HEK293T (cell line): ENCODE measurements at places on chromosomes 6 and 20.

GRCh38 chr20:54194724-54195438 is 13.0 kb upstream of the PFDN4 start:
- DNase-seq = no peak

- peak; percentile 46 for DNase-seq
Measured at GRCh38 chr6:42104095-42104803, 38.2 kb downstream of the C6orf132 start.

- no peak for DNase-seq
Measured at GRCh38 chr6:135230711-135231468, 49.8 kb downstream of the MYB start.

- DNase-seq = no peak
Measured at GRCh38 chr6:131427434-131428058, 145.5 kb upstream of the ARG1 start.

DNA sequence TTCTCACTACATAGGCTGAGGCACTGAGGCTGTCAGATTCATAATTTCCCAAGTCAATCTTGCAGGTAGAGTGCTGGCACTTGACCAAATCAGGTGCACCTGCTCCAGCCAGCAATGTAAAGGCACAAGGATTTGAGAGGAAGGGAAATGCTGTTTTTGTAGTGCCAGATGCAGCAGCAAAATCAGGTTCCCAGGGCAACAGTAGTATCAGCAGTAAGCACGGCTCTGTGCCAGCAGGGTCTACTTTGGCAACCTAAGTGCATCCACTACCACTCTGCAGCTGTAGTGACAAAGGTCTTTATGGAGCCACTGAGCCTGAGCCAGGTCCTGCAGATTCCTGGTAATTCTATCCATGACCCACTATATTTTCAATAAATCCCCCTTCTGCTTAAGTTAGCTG is 329.5 kb downstream of the TPBG start:
- DNase-seq = no peak

GRCh38 chr6:35677456-35677855 is 11.3 kb downstream of the FKBP5 start:
- no peak for DNase-seq

DNA sequence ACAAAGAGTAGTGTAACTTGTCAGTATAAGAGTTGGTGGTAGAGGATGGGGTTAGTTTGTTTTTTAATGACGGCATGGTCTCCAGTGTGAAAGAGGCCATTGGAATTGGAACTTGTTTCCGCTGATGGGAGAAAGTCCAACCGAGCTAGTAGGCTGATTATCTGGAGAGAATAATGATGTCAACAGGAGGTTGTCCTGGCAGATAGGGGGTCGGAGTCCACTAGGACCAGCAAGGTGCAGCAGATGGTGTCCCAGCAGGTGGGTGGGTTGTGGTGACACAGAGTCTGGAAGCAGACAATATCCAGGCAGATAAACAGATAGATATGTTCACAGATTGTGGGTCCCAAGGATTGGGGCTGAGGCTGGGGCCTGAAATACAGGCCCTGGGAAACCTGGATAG is 35.1 kb downstream of the PKIB start:
- no peak for DNase-seq

DNA sequence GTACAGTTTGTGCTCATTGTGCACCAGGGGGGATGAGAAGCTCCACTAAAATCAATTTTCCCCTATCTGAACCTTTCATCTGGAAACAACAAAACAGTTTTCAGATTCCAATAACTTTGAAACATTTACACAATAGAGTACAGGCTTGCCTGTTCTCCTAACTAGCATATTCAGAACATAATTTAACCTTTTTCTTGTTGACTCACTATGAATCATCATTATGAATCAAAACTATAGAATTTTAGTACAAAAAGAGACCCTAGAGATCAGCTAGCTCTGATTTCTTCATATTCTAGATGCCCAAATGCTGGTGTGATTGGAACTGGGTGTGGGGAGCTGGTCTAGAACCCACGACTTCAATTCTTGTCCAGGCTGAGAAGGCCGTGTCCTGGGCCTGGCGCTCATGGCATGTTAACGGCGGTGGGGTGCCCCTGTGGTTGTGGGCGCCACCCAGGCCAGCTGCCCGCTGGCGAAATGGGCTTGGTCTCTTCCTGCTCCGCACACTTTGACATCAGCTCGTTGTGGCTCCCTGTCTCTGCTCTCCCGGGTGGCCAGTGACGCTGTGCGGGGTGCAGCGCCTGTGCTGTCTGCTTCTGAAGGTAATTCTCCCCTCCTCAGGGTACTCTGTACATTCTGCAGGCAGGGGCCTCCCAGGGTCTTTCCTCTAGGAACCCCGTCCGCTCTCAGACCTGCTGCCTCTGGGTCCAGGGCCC is 29.9 kb upstream of the AGPAT4 start:
- no peak for DNase-seq

DNA sequence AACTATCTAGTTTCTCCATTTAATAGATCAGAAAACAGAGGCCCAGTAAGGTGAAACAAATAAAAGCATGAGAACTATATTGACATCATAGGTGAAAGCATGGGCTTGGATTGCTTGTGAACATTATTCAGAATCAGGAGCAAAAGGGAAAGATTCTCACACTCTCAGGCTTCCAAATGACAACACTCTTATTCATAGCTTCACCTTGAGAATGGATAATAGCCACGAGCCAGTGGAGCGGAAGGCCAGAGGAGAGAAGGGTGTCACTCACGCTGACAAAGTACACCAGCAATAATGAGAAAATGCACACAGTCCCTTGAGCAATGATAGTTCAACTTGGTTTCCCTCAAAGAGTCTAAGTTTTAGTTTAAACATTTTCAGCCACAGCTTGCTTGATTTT is 339.0 kb downstream of the TPBG start:
- DNase-seq = no peak

DNA sequence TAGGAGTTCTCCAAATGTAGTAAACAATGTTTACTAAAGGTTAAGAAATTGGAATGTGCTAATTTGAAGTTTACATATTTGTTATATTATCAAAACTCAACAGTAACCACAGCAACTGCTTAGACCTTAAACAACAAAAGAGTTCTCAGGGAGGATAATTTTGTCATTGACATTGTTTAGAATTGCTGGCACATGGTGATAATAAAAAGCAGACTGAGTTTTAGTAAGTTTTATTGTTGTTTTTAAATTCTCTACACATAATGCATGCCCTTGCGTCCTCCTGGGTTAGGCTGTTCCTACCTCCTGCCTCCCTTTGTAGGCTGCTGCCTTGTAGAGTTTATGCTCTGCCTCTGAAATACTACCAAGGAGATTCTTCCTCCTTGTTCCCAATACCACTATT is 28.7 kb downstream of the LAMA4 start:
- no peak for DNase-seq

DNA sequence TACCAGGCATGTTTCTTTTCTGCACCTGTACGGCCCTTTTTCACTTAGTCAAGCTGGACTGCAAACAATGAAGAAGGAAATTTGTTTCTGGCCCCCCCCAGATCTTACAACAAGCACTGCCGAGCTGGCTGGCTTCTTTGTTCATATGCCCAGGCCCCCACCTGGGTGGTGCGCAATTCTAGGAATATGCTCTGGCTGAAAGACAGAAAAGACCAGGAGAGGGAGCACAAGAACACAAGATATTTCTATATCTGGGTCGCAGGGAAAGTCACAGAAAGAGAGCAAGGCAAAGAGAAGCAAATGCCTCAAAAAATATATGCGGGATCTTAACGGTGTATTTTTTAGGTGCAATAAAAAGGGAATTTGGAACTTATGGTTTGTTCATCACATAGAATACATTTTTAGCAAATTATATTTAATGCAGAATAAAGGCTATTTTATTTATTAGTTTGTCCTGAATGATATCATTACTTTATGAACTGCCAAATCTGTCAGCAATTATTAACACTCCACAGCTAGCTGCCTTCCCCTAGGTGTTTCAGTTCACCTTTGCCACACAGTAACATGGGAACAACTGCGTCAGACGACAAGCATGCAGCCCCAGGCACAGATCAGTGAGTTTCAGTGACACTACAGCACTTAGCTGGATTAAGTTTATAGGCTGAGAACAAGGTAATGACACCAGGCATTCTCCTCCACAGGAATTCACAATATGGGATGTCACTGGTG is 76.5 kb downstream of the GJA10 start:
- peak; percentile 66 for DNase-seq

- no peak for DNase-seq
Measured at GRCh38 chr6:149318581-149319286, 1.2 kb downstream of the TAB2 start.

DNA sequence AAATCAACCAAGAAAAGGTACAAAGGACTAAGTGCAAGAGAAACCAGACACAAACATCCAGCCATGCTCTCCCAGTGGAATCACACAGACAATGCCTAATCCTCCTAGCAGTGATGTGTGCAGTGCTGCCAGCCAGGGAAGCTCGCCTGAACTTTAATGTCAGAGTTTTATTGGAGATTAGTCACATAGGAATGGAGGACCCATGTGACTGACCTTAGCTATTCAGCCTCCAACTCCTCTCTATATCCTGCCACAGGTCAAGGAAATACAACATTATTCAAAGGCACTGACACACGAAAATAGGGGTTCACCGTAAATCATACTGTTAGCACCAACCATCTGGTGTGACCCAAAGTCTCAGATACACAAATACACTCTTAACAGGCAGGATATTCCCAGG is 684.6 kb downstream of the DOK5 start:
- DNase-seq = no peak

DNA sequence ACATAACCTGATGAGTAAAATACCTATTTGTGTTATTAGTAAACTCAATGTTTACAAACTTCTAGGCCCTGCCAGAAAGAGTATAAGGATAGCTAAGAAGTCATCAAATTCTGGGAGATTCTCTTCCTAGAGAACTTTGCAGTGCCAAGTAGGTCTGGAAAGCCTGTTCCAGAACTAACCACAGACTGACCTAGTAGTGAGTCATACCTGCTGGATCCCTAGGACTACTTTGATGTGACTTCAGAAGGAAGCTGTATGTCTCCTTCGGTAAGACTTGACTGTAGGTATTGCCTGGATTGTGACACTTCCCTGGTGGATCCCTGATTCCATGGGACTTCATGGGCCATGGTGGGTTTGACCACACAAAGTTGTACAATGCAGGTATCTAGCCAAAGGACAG is 131.7 kb downstream of the DNAH8 start:
- DNase-seq = no peak

DNA sequence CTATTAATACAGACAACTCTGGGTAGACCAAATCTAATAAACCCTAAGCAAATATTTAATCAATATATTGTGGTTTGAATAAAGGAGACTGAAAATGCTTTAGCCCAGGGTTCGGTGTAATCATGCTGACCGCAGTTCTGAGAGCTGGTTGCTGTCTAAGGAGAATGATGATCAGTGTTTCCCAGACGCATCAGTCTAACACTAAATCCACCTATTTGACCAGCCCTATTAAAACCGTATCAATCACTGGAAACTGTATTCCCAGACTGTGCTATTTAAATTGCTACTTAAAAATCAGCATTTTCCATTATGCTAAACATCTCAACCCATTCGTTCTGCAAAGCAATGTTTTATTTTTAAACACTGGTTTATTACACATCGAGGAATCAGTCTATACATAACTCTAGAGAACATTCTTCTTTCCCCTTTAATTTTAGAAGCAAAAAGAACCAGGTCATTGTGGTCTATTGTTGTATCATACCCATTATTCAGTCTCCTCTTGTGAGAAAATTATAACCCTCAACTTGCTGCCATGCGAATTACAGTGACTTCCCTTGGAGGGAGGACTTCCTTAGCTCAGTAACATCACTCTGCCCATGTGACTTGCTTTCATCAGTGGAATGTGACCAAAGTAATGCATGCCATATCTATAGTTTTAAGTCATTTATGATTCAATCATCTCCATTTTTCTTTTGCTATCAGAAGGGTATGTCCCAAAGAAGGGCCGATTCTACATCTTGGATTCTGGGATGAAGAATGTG is 515.2 kb upstream of the JAG1 start:
- DNase-seq = no peak

DNA sequence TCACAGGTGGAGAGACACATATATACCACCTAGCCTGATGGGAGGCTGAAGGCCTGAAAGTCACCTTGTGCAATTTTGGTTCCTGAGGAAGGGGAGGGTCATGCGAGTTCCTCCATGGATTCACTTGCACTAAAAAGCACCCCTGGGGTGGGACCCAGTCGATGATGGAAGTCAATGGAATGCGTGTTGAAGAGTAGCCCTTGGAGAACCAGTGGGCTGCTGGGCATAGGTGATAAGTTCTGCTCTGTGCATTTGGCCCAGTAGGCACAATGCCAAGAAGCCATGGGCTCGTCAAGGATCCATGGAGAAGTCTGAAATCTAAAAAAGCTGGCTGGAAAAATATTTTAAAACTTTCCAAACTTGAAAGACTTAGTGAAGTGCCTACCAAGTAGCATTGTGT is 18.9 kb upstream of the SCRT2 start:
- DNase-seq = no peak

GRCh38 chr6:134436950-134437349 is 119.0 kb upstream of the SGK1 start:
- no peak for DNase-seq

- peak; percentile 31 for DNase-seq
Measured at GRCh38 chr6:119348096-119348747, 1.3 kb downstream of the MAN1A1 start.

DNA sequence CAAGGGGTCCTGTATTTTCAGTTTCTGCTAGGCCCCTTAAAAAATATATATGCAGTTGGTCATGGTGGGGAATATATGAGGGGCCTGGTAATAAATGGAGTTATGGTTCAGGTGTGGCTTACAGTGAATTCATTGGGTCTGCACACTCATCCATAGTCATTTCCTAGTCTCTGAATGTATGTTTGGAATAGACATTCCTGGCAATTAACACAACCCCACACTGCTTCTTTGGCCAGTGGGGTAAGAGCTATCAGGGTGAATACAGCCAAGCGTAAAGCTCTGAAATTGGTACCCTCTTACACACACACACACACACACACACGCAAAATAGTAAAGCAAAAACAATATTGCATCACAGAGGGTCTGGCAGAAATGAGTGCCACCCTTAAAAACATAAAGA is 56.5 kb downstream of the QRSL1 start:
- DNase-seq = no peak

DNA sequence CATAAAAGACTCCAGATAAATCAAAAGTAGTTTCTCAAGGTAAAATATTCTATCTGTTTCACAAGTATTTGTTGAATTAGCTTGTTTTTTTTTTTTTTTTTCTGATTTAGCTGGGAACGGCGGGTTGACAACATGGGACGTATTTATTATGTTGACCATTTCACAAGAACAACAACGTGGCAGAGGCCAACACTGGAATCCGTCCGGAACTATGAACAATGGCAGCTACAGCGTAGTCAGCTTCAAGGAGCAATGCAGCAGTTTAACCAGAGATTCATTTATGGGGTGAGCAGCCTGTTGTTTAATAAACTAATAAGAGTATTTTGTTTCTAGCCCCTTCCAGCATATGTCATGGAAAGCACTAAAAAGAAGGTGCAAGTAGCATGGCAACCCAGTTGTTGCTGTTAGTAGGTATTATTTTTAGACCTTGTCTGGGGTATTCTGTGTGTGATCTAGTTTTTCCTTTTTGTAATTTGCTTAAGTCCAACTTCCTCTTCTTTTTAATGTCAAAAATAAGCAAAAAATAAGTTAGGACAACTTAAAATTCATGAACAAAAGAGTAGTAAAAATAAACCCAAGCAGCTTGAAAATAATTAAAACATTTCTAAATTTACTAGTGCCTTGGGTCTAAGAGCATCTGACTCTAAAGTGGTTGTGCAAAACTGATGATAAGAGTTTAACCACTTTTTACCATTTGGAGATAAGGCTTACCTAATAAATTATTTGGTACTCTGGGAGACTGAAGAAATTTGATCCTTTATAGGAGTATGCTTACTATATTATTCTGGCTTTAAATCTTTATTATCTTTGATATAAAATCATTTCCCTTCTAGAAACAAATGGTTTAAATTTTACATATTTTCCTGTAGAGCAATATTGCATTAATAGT is 70.8 kb upstream of the DYNLRB1 start:
- no peak for DNase-seq

- DNase-seq = no peak
Measured at GRCh38 chr6:133855991-133856370, 32.9 kb upstream of the TCF21 start.
